ENCODE measurements at places on chromosomes 7 and 10.

DNA sequence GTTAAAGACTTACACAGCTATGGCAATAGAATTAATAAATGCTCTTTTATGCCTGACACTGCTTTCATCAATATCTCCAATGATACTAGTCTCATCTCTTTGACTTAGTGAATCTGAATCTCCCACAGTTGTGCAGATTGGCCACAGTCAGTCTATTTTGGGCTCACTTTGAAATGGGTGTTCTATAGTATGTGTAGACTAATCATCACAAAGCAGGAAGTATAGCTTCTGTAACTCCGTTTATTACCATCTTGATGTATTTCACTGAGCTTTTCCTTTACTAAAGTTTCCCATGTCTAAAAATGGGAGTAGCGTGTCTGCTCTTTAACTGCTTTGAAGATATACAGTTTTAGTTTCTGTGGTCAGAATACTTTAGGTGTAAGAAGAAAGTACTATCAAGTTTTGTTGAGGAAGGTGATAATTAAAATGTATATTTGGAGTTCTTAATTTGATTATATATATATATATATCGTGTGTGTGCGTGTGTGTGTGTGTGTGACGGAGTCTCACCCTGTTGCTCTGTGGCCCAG, 70.1 kb downstream of the ST7 start:
- DNase-seq: no peak

- no peak for DNase-seq
Measured at GRCh38 chr10:123997013-123997412, 96.4 kb downstream of the CHST15 start.

GRCh38 chr7:3569643-3570042, 268.6 kb downstream of the SDK1 start:
- no peak for DNase-seq

DNA sequence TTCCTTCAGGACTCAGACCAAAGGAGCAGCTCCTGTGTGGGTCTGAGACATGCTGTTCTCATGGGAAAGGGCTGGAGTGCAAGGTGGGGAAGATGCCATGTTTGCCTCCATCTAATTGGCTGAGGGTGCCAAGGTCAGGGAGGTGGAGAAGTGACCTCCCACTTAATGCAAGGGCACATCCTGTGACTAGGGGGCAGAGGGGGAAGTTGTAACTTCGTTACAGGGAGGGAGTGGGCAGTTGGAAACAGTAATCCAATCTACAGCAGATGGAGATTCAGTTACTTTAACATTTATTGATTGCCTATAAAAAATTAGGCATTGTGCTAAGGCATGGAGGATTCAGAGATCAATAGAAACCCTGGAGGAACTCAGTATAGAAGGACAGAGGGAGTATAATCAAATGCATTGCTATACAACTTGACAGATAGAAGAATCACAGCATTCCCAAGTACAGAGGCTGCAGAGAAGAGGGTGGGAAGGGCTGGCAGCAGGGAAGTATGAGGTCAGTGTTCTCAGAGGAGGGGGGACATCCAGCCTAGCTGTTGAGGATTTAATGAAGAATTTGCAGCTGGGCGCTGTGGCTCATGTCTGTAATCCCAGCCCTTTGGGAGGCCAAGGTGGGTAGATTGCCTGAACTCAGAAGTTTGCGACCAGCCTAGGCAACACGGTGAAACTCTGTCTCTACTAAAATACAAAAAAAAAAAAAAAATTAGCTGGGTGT, 75.9 kb downstream of the CCNY start:
- no peak for DNase-seq

DNA sequence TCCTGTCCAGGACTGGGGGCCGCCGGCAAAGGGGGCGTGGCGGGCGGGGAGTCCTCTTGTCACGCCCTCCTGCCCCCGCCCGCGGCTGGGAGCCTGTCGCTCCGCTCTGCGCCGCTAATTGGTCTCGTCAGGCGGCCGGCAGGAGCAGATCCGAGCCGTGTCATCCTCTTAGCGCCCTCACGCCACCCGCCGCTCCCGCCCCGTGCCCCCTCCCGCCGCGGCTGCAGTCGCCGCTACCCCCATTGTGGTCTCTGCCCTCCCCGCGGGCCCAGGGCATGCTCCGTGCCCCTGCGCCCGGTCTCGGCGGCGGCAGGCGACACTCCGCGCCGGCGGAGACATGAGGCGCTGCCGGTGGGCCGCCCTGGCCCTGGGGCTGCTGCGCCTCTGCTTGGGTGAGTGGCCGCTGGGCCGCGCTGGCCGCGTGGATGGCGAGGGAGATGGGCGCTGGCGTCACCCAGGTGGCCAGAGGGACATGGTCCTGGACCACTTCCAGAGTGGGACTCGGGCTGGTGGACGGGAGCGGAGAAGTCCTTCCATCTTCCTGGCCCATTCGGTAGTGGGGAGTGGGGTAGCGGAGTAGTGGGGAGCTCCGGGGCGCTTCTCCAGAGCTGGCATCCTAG, at the start of gene CDHR1:
CDHR1 (plus strand) TSS at position 114 of the 620 bp plus-strand sequence; CDS start at position 338, 224 bp downstream.
- peak; percentile 84 for DNase-seq

DNA sequence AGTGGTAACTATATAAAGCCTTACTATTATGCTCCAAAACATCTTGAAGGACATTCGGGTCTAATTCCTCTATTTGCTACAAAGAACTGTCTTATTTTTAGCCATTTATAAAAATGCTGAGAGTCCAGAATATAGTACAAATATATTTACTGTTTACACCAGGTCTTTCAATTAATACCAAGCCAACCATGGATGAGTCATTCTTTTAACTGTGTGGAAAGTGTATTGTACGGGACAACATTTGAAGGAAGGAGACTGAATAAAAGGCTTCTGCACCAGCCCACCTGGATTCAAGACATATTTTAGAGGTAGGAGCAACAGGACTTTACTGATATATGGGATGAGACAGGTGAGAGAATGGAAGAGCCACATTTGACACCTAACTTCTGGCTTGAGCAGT, 35.4 kb downstream of the MASTL start:
- DNase-seq: no peak

- no peak for DNase-seq
Measured at GRCh38 chr7:108789451-108789850, 219.8 kb downstream of the DNAJB9 start.

DNA sequence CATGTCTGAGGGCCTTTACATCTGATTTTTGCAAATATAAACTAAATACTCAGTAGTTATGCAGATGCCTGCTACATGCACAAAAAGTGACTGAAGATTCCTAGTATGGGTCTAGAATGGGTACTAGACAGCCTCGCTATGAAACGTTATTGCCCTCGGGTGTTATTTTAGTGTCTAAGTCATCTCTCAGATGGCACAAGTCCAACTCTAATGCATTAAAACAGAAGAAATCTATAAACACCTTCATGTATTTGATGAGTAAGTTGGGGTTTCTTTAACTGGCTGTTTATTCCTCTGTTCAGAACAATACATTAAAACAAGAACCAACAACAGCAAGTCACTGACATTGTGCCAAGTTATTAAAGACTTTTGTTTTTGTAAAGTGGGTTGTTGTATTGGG, 41.6 kb downstream of the TEX36 start:
- DNase-seq: no peak

GRCh38 chr7:825386-825785, 6.9 kb upstream of the SUN1 start:
- no peak for DNase-seq

- DNase-seq: peak; percentile 65
Measured at GRCh38 chr10:12350167-12350872, 973 bp downstream of the CAMK1D start.

GRCh38 chr7:112615701-112616100, 134.9 kb downstream of the LSMEM1 start:
- no peak for DNase-seq

GRCh38 chr7:139696552-139696951, 81.2 kb downstream of the HIPK2 start:
- no peak for DNase-seq

- no peak for DNase-seq
Measured at GRCh38 chr7:73683788-73684693, 644 bp downstream of the BUD23 start.

GRCh38 chr10:14010769-14011574, 319.8 kb downstream of the FRMD4A start:
- DNase-seq: no peak

- DNase-seq: no peak
Measured at GRCh38 chr10:97729014-97729413, 7.9 kb upstream of the ZFYVE27 start.

DNA sequence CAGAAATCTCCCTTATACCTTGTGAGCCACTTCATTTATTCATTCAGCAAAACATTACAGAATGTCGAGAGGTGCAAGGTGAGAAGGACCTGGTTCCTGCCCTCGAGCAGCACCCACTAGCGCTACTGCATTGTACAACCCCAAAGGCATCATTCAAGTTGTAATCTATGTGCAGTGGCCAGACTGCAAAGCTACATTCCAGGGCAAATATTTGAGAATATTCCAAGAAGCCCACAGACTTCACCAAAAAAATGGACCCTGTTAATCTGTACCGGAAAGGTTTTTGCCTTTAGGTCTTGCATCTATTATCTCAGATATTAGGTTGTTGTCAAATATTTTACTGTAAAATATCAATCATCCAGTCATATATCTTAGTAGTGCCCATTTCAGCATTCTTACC, 295.4 kb upstream of the FZD1 start:
- no peak for DNase-seq

DNA sequence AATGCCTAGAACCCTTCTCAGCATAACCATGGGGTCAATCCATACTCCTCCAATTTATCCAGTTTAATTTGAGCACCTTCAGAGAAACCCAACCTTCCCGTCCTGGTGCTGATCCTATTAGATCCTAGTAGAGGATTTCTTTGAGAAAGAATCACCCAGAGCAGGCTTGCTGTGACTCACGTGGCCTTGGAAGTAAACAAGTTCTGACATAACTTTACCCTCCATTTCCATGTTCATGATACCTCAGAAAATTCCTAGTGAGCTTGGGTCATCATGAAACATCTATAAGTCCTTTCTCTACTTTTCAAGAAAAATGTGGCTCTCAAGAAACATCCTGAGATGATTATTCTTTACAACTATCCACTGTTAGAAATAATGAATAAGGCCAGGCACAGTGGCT, 71.7 kb downstream of the PRLHR start:
- DNase-seq: no peak

DNA sequence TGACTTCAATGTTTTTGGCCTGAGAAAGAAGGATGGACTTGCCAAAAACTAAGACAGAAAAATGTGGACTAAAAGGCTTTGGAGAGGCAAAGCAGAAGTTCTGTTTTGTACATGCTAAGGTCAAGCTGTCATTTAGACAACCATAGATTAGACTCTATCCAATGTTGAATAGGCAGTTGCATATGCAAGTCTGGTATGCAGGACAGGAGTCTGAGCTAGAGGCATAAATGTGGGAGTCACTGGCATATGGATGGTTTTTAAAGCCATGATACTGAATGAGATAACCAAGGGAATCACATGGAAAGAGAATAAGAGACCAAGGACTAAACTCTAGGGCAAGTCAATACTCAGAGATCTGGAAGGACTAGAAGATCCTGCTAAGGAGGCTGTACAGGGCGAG, 164.1 kb downstream of the LSM5 start:
- DNase-seq: no peak

- DNase-seq: no peak
Measured at GRCh38 chr7:66758950-66759628, 18.6 kb downstream of the RABGEF1 start.

- DNase-seq: no peak
Measured at GRCh38 chr10:10658172-10658785, 359.4 kb upstream of the CELF2 start.

GRCh38 chr7:12370249-12370648, 33.4 kb downstream of the VWDE start:
- DNase-seq: no peak

- no peak for DNase-seq
Measured at GRCh38 chr10:95469676-95470075, 91.5 kb downstream of the SORBS1 start.
